Type B pancreatic cell (in vitro differentiated cells): ENCODE measurements at places on chromosomes 3 and 15. TPM values are rescaled to one million over a fixed set of nuclear protein-coding genes. Genes with fewer than 3 reads are reported as not detected.
A peak's percentile ranks its signal among the peaks of the same experiment; 100 is the strongest.

- no peak overlapping the region for H3K4me3 ChIP-seq
- H3K27me3 ChIP-seq = no peaks in the 10 kb centered on the region
- DNase-seq = no peak
- peak overlapping the region; percentile 80 for H3K27ac ChIP-seq
Measured at GRCh38 chr3:100003609-100004503, 110.4 kb downstream of the FILIP1L start.

CHST13 gene
- total RNA-seq = 0.31 and 0.67 TPM in 2 replicates

TRAIP gene
- 7.5 and 23.0 TPM in 2 replicates for total RNA-seq

GRCh38 chr3:126126286-126126685 lies 42.4 kb upstream of the SLC41A3 start:
- H3K4me3 ChIP-seq = no peak overlapping the region
- H3K4me1 ChIP-seq = no peaks in the 10 kb centered on the region
- no peak overlapping the region for H3K27ac ChIP-seq
- no peaks in the 10 kb centered on the region for H3K36me3 ChIP-seq
- H3K27me3 ChIP-seq = no peaks in the 10 kb centered on the region

GRCh38 chr3:187286467-187287059 lies 5.0 kb downstream of the MASP1 start:
- H3K4me1 ChIP-seq = peaks cover 13% of the 10 kb centered on the region
- no peak for DNase-seq
- no peaks in the 10 kb centered on the region for H3K36me3 ChIP-seq
- H3K4me3 ChIP-seq = no peak overlapping the region

GRCh38 chr3:114071786-114072185 lies 15.2 kb downstream of the QTRT2 start:
- peaks cover 49% of the 10 kb centered on the region for H3K36me3 ChIP-seq
- H3K4me1 ChIP-seq = peaks cover 6% of the 10 kb centered on the region
- H3K27ac ChIP-seq = peak overlapping the region; percentile 24
- H3K4me3 ChIP-seq = peak overlapping the region; percentile 35
- H3K27me3 ChIP-seq = no peaks in the 10 kb centered on the region

GRCh38 chr3:107966276-107966675 lies 124.6 kb downstream of the CD47 start:
- no peak for DNase-seq
- peaks cover 48% of the 10 kb centered on the region for H3K4me1 ChIP-seq
- H3K27ac ChIP-seq = peak overlapping the region; percentile 10
- H3K4me3 ChIP-seq = no peak overlapping the region
- no peaks in the 10 kb centered on the region for H3K27me3 ChIP-seq

TMEM212 gene
- not detected in 2 replicates for total RNA-seq

PCSK6 gene
- total RNA-seq = 5.4 and 6.5 TPM in 2 replicates

GRCh38 chr15:74453925-74454763 lies 6.8 kb downstream of the UBL7 start:
- no peaks in the 10 kb centered on the region for H3K27me3 ChIP-seq
- no peak overlapping the region for H3K4me3 ChIP-seq
- DNase-seq = no peak
- H3K4me1 ChIP-seq = no peaks in the 10 kb centered on the region

- H3K27me3 ChIP-seq = no peaks in the 10 kb centered on the region
- H3K36me3 ChIP-seq = no peaks in the 10 kb centered on the region
- H3K27ac ChIP-seq = peak overlapping the region; percentile 23
- DNase-seq = no peak
Measured at GRCh38 chr3:194471863-194472262, 14.9 kb downstream of the ATP13A3 start.

GRCh38 chr3:43770426-43771103 lies 79.8 kb downstream of the ABHD5 start:
- H3K27ac ChIP-seq = no peak overlapping the region
- no peaks in the 10 kb centered on the region for H3K36me3 ChIP-seq
- DNase-seq = no peak
- peaks cover 2% of the 10 kb centered on the region for H3K27me3 ChIP-seq
- H3K4me3 ChIP-seq = no peak overlapping the region

BTLA gene
- not detected in 2 replicates for total RNA-seq

DNA sequence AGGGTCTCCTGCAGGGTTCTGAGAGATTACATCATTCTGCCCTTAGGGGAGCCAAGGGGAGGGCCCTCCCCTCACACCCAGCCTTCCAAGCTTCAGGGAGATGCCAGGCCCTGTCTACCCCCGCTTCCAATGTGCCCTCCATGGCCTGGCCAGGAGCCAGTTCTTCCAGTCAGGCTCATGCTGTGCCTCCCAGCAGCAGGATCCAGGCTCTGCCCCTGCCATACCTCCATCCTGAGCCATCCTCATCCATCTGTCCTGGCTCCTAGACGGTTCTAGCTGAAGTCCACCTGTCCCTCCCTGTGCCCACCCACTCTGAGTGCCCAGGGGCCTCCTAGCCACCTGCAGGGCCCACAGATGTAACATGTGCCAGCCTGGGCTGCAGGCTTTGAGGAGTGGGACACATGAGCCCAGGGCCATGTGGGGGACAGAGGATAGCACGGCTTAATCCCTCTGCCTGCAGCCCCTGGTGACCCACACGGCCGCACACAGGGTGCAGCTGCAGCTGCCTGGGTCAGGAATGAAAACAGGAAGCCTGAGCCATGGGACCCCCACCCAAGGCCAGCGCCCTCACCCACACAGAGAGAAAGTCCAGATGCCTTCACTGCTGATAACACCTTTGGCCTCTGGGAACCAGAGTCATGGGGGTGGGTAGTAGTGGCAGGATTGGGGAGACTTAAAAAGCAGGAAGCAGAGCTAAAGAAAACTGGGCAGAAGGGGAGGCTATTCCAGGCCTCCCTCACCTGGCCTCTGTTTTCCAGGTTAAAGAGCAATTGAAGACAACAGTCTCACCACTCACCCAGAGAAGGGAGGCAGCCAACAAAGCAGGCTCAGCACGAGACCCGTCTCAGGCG lies 11.8 kb downstream of the PLCD1 start:
- H3K27ac ChIP-seq = no peak overlapping the region
- H3K4me3 ChIP-seq = no peak overlapping the region
- H3K36me3 ChIP-seq = peaks cover 38% of the 10 kb centered on the region
- H3K27me3 ChIP-seq = no peaks in the 10 kb centered on the region
- H3K4me1 ChIP-seq = no peaks in the 10 kb centered on the region

TM6SF1 gene
- total RNA-seq = 0.14 and 0.24 TPM in 2 replicates

DNA sequence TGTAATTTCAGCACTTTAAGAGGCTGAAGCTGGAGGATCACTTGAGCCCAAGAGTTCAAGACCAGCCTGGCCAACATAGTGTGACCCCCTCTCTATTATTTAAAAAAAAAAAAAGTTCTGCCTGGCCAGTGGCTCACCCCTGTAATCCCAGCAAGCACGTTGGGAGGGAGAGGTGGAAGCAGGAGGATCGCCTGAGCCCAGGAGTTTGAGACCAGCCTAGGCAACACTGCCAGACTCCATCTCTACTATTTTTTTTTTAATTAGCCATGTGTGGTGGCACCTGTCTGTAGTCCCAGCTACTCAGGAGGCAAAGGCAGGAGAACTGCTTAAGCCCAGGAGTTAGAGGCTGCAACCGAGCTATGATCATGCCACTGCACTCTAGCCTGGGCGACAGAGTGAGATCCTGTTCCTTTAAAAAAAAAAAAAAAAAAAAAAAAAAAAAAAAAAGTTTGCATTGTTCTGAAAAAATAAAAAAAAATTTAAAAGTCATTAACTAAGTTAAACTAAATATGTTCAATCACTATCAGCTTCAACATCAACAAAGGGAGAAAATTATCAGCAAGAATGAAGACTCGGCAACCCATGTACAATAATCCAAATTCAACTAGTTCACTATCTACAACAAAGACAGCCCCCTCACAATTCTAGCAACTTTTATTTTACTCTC lies 1.9 kb downstream of the RAF1 start:
- no peaks in the 10 kb centered on the region for H3K27me3 ChIP-seq
- no peak for DNase-seq

SNRK gene
- 17.6 and 23.6 TPM in 2 replicates for total RNA-seq

DNA sequence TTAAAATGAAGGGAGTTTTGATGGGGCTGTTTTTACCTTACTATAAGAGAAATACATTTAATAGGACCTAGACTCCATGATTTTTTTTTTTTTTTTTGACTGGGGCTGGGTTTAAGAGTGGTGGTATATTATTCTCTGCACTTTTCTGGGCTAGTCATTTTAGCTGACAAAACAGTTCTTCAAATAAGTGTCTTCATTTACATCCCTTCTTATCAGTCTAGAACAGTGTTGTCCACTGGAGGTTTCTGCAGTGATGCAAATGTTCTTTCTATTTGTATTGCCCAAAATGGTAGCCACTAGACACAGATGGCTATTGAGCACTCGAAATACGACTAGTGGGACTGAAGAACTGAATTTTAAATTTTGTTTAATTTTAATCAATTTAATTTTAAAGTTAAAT lies 37.2 kb downstream of the KLHL18 start:
- peaks cover 10% of the 10 kb centered on the region for H3K36me3 ChIP-seq
- H3K27me3 ChIP-seq = no peaks in the 10 kb centered on the region
- no peak overlapping the region for H3K27ac ChIP-seq
- DNase-seq = no peak

CLDN16 gene
- total RNA-seq = 0.10 TPM in 1 of 2 replicates, not detected in the other
